ENCODE measurements at places on chromosomes 6 and 20.

DNA sequence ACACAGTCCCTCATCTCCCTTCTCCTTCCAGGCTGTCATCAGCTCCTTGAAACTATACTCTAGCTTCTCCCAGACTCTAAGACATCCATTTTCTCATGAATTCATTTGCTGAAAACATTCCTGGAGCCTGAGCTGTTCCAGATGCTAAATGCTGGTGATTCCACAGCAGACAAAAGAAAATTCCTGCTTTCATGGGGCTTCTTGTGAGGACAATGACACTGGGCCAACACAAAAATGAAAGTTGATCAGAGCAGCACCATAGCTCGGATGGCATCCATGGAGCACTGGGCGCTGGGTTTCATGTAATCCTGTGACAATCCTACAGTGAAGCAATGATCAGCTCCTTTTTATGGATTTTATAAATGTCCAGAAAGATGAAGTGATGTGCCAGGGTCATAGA, 47.4 kb upstream of the STX16 start:
- DNase-seq: no peak

DNA sequence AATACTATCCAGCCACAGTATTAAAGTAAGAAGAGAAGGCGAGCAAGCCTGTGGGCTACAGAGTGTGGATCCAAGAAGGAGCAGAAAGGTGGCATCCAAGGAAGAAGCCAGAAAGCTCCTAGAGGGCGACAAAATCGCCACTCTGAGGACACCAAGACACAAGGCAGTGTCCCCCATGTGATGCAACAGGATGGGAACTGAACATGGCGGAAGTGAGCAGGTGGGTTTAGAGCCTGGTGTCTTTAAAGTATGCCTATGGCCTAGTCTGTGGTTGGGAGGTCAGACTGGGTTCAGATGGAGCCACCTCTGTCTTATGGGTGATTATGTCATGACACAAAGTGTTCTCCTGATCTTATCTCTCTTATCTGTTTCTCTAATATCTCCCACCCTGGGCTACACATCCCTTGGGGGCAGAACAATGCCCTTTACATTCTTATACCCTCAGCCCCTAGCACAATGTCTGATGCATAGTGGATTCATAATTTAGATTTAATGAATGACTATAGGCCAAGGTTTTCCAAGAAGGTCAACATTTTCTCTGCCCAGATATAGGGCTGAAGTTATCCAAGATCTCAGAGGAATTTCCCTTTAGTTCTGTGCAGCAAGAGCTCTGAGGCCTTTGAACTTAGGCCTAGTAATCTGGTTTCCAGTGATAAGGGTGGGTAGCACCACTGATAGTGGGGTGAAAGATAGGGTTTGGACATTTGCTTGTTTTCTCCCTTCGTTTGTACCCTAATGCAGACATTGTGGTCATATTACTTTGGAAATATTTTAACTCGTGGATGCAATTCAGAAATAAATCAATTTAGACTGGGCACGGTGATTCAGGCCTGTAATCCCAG, 167.3 kb upstream of the AKIRIN2 start:
- no peak for DNase-seq

- no peak for DNase-seq
These were observed 68.1 kb downstream of the PREX1 start for GRCh38 chr20:48759631-48760245.

DNA sequence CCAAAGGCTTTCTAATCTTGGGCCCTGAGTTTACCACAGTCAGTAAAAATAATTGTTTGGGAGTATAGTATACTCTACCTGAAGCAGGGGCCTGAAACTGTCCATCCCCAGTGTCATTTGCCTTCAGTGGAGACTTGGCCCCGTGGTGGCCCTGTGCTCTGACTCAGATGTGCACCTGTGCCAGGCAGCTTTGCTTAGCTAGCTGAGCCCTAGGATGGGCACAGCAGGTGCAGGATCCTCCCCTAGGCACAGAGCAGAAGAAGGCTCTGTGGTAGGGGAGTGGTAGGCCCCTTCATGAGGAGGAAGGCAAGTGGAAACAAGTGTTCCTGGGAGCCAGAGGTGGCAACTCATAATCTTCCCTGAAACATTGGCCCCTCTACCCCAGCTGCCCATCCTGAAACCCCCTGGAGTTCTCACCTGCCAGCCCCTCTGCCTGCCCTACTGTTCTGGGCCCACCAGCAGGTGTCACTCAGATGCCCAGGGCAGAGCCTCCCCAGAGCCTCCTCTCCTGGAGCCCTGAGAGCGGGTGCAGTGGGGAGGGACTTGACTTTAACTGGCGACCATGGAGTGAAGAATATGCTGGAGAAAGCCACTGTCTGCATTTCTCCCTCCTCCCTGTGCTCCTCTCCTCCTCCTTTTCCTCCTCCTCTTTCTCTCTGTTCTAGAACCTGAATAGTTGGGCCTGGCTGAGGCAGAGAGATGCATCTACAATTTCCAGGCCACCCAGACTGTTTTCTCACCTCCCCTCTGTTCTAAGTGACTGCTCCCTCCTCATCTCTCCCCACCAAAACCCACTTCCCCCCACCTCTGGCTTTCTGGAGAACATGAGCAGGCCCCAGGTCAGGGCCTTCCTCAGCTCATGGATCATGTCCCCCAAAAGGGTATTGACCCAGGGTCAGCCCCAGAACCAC, 2.9 kb downstream of the CPNE5 start:
- DNase-seq: no peak

- no peak for DNase-seq
These were observed 79.9 kb upstream of the GLP1R start for GRCh38 chr6:38968702-38969149.

DNA sequence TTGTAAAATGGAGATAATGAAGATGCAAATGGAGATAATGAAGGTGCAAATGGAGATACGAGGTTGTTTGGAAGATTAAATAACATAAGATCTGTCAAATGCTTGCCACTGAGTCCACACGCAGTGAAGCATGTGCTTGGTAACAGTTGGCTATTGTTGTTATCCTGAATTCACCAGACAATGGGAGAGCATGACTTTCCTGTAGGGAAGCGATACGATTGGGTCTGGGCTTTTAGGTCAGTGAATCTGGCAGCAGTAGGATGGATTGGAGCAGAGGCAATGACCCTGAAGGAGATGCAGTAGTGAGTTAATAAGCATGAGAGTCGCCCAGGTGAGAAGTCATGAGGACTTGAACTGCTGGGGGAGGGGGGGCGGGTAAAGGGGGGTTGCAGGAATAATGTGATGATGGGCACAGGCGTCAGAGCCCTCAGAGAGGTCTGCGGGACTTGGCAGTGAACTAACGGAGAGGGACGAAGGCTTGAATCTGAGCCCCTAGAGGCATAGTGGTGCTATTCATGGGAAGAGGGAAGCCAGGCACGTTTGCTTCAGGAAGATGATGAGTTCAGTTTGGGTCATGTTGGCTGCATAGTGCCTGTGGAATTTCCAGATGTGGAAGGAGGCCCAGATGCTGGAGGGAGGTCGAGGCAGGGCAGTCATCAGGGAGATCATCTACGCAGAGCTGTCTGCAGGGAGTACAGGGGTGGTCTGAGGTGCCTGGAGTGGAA, 55.4 kb downstream of the ZDHHC14 start:
- no peak for DNase-seq

DNA sequence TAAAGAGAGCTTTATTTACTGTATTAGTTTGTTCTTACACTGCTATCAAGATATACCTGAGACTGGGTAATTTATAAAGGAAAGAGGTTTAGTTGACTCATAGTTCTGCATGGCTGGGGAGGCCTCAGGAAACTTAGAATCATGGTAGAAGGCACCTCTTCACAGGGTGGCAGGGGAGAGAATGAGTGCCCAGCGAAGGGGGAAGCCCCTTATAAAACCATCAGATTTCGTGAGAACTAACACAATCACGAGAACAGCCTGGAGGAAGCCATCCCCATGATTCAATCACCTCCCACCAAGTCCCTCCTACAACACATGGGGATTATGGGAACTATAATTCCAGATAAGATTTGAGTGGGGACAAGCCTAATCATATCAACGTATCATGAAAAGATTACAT, 27.2 kb downstream of the ARID1B start:
- DNase-seq: no peak

- no peak for DNase-seq
These were observed 112.7 kb downstream of the PSMB1 start for GRCh38 chr6:170440437-170440836.

DNA sequence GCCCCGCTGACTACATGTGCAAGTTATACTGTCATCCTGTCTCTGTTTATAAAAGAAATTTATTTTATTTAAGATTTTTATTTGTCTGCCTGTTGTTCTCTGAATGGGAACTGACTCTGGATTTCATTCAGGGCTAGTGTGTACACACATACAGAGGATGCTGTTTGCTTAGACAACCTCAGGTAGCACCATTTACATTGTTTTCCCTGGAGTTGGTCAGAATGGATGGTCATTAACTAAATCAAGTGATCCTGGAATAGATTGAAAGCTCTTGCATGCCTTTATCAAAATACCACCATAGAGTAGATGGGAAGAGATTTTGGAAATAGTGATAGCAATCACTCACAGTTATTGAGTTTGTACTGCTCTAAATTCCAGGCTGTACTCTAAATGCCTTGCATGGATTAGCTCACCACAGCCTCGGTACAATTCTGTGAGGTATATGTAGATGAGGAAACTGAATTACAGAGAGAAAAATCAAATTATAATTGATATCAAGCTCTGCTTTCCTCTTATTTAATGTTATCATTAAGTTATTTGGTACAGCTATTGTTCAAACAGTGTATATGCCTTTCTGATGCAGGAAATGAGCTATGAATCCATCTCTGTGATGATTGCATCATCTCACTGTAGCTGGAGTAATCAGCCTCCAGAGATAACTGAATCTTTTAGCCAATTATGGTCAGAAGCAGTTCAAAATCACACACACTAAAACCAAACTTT, 51.9 kb downstream of the RNF217 start:
- DNase-seq: no peak

DNA sequence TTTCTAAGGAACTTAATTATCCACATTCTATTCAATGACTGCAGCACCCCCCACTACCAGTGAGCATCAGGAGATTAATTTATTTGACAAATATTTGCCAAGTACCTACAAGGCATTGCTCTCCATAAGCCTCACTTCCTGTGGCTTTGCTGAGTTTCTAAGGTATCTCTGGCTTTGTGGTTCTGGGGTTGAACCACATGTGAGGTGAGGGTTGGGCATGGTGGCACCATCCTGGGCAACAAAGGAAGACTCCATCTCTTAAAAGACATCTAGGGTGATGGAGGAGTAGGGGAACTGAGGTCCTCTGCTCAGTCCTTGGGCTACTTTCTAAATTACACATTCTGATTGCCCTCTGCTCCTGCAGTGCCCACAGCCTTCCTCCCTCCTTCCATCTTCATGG, 25.5 kb upstream of the WFDC2 start:
- no peak for DNase-seq

- no peak for DNase-seq
These were observed 931.4 kb downstream of the QKI start for GRCh38 chr6:164345806-164346496.

DNA sequence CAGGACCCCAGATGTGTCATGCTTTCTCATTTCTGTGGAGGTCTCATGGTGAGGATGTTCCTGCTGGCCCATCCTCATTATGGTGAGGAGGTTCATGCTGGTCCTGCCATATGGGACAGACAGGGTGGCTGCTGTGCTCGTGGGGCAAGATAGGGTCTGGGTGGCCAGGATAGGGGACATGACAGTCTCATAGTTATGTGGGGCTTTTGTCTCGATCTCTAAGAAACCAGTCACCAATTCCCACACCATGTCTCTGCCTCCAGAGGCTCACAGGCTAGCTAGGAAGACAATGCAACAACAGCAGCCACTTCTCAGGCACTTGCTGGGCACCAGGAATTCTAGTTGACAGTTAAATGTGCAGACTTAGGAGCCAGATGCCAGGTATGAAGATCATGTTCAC, 4.2 kb upstream of the MAPK13 start:
- no peak for DNase-seq

- DNase-seq: no peak
These were observed 13.8 kb upstream of the PM20D2 start for GRCh38 chr6:89132057-89132456.

- no peak for DNase-seq
These were observed 110.2 kb downstream of the SASH1 start for GRCh38 chr6:148452876-148453275.

DNA sequence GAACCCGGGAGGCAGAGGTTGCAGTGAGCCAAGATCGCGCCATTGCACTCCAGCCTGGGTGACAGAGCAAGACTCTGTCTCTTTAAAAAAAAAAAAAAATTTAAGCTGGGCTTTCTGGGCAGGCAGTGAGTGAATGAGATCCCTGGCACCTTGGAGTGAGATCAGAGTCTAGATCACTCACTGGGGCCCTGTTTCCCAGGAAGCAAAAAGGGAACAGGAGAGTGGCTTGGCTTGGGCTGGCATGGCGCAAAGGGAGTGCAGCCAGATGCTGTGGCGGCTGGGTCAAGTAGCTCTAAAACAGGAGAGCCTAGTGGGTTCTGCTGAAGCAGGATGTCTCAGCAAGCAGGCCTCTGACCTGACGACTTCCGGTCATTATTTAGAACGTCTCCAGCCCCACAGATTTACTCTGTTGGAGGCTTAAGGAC, 10.4 kb downstream of the PLCG1 start:
- no peak for DNase-seq

- DNase-seq: no peak
These were observed 19.0 kb upstream of the SLC22A3 start for GRCh38 chr6:160329188-160329587.

DNA sequence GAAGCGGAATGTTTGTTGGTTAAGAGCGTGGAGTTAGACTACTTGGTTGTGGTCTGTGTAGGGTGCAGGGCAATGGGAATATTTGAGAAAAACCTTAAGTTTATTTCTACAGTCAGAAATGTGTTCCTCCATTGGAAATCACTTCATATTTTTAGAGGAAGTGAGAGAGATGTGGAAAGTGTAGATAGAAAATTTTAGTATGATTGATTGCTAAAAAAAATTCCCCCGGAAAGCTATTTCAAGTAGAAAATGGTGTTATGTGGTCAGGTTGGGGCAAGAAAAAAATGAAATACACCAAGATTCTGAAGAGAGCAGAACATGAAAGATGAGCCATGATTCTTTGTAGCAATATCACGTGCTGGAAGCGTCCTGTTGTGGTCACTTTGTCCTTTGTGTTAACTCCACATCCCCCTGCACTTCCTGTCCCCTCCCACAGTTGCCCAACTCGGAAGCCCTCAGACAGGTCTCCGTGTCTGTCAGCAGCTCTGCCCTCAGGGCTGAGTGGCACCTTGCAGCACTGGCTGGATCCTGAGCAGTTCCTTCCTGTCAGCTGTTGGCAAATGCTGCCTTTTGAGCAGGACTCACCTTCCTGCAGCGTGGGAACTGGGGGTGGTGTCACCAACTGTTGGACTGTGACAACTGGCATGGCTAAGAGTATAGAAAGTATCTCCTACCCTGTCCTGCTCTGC, 137.5 kb upstream of the SLC24A3 start:
- DNase-seq: no peak

DNA sequence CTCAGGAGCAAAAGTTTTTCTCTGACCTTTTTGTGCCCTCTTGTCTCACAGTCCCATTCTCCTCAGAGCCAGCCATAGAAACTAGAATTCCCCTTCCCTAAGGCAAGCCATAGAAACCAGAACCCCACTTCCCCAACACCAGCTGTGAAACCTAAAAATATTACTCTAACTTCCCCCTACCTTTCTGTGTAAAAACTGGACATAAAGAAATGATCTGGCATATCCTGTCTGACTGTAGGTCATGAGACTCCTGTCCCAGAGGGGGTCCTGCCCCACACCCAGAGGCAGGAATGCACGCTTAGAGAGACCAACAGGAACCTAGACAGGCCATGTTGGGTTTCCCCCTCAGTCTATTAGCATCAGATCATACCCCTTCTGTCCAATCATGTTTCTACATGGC, 140.6 kb upstream of the SLC22A16 start:
- no peak for DNase-seq

GRCh38 chr6:158257781-158258180, 54.5 kb upstream of the TULP4 start:
- no peak for DNase-seq

GRCh38 chr6:20699402-20699801, 165.1 kb downstream of the CDKAL1 start:
- DNase-seq: no peak
